ENCODE measurements at places on chromosomes 7 and 10. TPM values are rescaled to one million over a fixed set of nuclear protein-coding genes. Genes with fewer than 3 reads are reported as not detected.

The AOAH gene
- total RNA-seq = 5.0 TPM

The HOXA6 gene
- not detected for total RNA-seq

The NRCAM gene
- 170 TPM for total RNA-seq

The RASSF4 gene
- 13.1 TPM for total RNA-seq

The RASA4 gene
- total RNA-seq = 77.0 TPM

The PPP1R3A gene
- not detected for total RNA-seq

The ELAPOR2 gene
- 42.3 TPM for total RNA-seq

The NODAL gene
- 3.1 TPM for total RNA-seq

The C10orf67 gene
- total RNA-seq = 0.31 TPM

The ZDHHC16 gene
- 40.7 TPM for total RNA-seq

The HOXA7 gene
- total RNA-seq = not detected

The CUBN gene
- total RNA-seq = 7.2 TPM

The LYZL1 gene
- not detected for total RNA-seq

The PHKG1 gene
- total RNA-seq = 4.4 TPM

The HOXA13 gene
- total RNA-seq = not detected

The MIOS gene
- total RNA-seq = 76.1 TPM

The PPP1R17 gene
- total RNA-seq = 5.0 TPM

The KCP gene
- total RNA-seq = 1.3 TPM

The TAS2R4 gene
- total RNA-seq = 16.6 TPM

The CRYGN gene
- total RNA-seq = not detected

The FKBP6 gene
- total RNA-seq = not detected

The PPP1R9A gene
- total RNA-seq = 109 TPM

The CADPS2 gene
- 10.0 TPM for total RNA-seq

The STAG3 gene
- total RNA-seq = 1.3 TPM

The HOXA1 gene
- total RNA-seq = not detected

The GPR158 gene
- total RNA-seq = 7.8 TPM

The UPK3BL1 gene
- total RNA-seq = 25.4 TPM

The UCN3 gene
- not detected for total RNA-seq
